Right atrium auricular region (tissue), 2 donors: ENCODE measurements at places on chromosomes 6 and 20. TPM values are rescaled to one million over a fixed set of nuclear protein-coding genes. Genes with fewer than 3 reads are reported as not detected.

GRCh38 chr20:64084685-64085152 lies 521 bp upstream of the LKAAEAR1 start:
- DNase-seq, result no peak

- DNase-seq, result no peak
Measured at GRCh38 chr20:63500151-63500901, 1.4 kb upstream of the EEF1A2 start.

The HFE gene
- total RNA-seq, result 3.1 TPM

DNA sequence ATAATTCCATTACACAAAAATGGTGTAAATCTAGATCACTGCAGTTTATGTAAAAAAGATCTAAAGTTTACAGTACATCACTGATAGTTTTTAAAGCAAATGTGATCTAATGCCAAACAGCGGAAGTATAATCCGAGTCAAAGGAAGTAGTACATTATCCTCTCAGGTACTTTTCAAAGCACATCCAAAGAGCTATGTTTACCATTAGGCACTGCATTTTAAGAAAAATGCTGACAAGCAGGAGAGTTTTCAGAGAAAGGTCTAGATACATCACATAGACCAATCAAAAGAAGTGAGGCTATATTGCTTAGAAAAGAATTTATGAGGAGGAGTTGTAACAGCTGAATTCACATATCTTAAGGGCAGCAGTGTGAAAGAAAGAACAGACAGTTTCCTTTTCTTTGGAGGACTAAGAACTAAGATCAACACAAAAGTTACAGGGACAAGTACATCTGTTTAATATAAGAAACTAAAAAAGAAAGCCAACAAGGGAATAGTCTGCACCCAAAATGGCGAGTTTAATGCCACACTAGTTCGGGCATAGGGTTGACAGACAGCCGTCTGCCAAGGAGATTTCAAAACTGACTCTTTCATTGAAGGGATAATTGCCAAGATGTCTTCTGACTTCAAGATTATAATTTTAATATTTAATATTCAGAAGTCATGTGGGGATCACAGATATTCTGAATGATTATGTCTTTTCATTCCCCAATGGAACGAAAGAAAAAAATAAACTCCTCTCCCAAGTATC lies 1.4 kb downstream of the ZNF184 start:
- DNase-seq, result no peak

- DNase-seq, result no peak
Measured at GRCh38 chr20:6802227-6802626, 34.7 kb downstream of the BMP2 start.

DNA sequence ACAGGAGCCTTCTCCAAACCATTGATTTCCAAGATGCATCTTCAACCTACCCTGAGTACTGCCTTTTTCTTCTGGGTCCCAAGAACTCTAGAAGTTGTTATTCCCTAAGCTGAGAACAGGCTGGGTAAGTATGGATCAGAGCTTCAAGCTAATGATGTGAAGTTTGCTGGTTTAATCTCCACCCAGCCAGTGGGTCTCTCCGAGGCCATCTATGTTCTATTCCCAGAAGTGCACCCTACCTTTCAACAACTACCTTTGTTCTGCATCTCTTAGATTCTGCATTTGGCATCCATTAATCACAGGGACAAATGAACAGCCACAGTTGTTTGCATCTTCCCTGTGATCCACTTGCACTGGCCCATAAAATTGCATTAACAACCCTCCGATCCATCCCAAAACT lies 246.2 kb downstream of the HIVEP2 start:
- DNase-seq, result no peak

DNA sequence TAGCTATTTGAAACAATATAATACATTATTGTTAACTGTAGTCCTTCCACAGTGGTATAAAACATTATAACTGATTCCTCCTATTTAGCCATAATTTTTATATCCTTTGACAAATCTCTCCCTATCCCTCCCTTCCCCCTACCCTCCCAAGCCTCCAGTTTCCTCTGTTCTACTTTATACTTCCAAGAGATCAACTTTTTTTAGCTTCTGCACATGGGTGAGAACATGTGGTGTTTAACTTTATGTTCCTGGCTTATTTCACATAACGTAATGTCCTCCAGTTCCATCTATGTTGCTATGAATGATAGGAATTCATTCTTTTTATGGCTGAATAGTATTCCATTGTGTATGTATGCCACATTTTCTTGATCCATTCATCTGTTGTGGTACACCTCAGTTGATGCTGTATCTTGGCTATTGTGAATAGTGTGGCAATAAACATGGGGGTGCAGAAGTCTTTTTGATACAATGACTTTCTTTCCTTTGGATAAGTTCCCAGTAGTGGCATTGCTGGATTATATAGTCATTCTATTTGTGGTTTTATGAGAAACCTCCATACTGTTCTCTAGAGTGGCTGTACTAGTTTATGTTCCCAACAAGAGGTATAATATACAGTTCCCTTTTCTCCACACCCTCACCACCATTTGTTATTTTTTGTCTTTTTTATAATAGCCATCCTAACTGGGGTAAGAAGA lies 205.0 kb downstream of the KCNQ5 start:
- DNase-seq, result no peak

- no peak for DNase-seq
Measured at GRCh38 chr6:16374461-16375200, 136.2 kb downstream of the GMPR start.

DNA sequence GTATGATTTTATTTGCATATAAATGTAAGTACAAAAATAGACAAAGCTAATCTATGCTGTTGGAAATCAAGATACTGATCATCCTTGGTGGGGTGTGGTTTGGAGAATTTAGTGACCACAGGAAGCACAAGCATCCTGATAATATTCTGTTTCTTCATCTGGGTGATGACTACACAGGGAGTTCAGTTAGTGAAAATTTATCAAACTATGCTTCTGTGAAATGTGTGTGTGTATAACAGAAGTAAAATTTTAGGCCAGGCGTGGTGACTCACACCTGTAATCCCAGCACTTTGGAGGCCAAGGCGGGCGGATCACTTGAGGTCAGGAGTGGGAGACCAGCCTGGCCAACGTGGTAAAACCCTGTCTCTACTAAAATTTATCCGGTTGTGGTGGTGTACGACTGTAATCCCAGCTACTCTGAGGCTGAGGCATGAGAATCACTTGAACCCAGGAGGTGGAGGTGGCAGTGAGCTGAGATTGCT lies 20.6 kb downstream of the ENPP3 start:
- DNase-seq, result no peak

The WASF1 gene
- 4.8 TPM for total RNA-seq

- DNase-seq, result no peak
Measured at GRCh38 chr6:744666-745353, 51.9 kb upstream of the EXOC2 start.

- no peak for DNase-seq
Measured at GRCh38 chr6:43714311-43715055, 26.9 kb upstream of the MRPS18A start.

DNA sequence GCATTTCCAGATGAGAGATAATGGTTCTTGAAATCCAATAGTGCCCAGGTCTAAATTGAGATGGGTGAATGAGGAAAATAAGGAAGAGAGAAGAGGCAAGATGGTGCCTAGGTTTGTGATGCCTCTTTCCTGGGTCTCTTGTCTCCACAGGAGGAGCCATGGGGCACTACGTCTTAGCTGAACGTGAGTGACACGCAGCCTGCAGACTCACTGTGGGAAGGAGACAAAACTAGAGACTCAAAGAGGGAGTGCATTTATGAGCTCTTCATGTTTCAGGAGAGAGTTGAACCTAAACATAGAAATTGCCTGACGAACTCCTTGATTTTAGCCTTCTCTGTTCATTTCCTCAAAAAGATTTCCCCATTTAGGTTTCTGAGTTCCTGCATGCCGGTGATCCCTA lies 6.8 kb downstream of the HFE start:
- DNase-seq, result no peak

- no peak for DNase-seq
Measured at GRCh38 chr6:1324936-1325335, 13.0 kb downstream of the FOXQ1 start.

The PNPLA1 gene
- 0.20 TPM for total RNA-seq

DNA sequence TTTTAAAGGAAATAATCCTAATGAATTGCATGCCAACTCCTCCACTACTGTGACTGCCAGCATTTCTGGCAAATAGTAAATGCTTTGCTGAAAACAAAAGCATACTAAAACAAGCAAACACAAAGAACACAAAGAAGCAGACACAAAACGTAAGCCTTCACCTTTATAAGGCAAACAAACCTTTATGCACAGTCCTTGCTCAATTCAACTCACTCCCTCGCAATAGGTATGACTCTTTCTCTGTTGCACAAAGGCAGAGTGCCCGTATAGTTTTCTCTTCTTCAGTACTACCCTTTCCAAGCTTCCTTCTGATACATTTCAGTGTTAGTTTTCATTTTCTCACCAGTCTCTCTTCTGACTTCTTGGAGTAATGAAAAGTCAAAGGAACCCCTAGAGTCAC lies 63.9 kb downstream of the PDE10A start:
- DNase-seq, result no peak

- no peak for DNase-seq
Measured at GRCh38 chr20:17452441-17452840, 78.7 kb downstream of the BFSP1 start.

The EDN3 gene
- not detected for total RNA-seq

The WFDC6 gene
- not detected for total RNA-seq

DNA sequence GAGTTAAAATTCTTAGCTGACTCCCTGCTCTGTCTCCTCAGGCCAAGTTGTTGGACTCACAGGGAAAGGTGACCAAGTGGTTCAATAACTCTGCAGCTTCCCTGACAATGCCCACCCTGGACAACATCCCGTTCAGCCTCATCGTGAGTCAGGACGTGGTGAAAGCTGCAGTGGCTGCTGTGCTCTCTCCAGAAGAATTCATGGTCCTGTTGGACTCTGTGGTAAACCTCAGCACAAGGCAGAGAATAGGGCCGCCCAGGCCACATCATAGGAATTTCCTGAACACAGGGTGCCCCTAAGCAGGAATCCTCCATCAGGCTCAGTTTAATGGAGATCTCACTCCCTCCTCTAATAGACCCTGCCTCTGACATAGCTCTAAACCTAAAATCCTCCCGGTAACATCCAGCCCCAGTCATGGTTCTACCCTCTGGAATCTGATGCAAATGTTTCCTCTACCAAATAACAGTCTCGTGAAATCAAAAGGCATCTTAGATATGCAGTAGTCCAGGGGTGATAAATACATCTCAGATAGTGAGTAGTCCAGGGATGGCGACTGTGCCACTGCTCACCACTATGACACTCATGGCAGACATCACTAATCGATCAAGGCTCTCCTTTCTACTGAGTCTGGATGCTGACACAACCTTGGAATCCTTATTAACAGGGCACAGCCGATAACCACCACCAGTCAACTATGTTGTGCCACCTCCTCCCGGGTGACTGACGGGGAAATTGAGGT lies 18.3 kb downstream of the BPIFB1 start:
- DNase-seq, result no peak

The PNLDC1 gene
- not detected for total RNA-seq

GRCh38 chr6:129691709-129692108 lies 18.3 kb downstream of the ARHGAP18 start:
- no peak for DNase-seq
